ENCODE measurements at places on chromosomes 1 and 21.

DNA sequence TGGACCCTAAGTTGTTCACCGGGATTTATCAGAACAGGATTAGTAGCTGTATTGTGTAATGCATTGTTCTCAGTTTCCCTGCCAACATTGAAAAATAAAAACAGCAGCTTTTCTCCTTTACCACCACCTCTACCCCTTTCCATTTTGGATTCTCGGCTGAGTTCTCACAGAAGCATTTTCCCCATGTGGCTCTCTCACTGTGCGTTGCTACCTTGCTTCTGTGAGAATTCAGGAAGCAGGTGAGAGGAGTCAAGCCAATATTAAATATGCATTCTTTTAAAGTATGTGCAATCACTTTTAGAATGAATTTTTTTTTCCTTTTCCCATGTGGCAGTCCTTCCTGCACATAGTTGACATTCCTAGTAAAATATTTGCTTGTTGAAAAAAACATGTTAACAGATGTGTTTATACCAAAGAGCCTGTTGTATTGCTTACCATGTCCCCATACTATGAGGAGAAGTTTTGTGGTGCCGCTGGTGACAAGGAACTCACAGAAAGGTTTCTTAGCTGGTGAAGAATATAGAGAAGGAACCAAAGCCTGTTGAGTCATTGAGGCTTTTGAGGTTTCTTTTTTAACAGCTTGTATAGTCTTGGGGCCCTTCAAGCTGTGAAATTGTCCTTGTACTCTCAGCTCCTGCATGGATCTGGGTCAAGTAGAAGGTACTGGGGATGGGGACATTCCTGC is 3.9 kb upstream of the OLFML3 start:
- no peak for DNase-seq

DNA sequence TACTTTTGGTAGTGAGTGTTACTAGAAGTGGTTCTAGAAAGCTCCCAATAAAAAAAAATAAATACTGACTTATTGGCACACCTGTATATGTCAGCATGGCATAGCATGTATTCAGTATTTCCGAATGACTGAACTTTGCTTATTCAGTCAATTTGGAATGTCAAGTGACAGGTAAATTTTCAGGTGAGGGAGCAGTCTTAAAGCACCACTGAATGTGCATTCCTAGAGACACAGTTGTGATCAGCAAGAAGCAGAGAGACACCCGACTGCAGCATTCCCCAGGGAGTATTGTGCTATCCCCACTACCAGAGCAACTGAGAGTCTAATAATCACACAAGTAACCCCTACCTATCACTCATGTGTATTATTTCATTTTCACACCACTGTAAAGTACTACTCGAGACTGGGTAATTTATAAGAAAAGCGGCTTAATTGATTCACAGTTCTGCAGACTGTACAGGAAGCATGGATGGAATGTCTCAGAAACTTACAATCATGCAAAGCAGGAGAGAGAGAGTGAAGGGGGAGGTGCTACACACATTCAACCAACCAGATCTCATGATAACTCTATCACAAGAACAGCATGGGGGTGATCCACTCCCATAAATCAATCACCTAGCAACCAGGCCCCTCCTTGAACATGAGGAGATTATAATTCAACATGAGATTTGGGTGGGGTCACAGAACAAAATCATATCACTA is 201.5 kb downstream of the TBX15 start:
- no peak for DNase-seq

GRCh38 chr1:109993885-109994284 is 9.3 kb downstream of the AHCYL1 start:
- DNase-seq = no peak

- DNase-seq = peak; percentile 31
Measured at GRCh38 chr1:51569284-51570062, 47.4 kb upstream of the OSBPL9 start.

- no peak for DNase-seq
Measured at GRCh38 chr1:85609976-85610375, 29.4 kb downstream of the CCN1 start.

DNA sequence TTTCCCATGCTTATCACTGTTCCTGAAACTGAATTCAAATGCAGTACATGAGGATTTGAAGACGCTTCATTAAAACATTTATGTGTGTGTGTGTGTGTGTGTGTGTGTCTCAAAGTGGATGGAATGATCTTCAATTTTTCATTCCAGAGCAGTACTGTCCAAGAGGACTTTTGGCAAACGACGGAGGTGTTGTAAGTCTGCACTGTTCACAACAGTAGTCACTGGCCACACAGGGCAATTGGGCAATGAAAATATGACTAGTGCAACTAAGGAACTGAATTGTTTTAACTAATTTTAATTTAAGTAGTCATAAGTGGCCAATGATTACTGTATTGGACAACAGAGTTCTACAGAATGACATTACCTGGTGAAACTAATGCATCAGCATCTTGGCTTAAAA is 5.0 kb downstream of the TAF5L start:
- no peak for DNase-seq

DNA sequence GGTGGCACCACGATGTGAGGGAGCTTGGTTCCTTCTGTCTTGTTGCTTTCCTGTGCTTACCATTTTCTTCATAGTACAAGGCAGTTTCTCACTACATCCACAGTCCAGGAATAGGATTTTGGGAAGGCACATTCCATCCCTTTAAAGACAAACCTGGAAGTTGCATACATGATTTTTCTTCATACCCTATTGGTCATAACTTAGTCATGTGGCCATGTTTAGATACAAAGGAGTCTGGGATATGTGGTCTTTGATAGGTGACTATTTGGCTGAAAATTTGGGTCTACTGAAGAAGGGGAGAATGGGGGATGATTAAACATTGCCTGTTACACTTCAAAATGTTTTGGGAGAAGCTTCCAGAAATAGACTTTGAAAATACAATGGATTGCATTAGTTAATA is 7.0 kb downstream of the DYRK1A start:
- no peak for DNase-seq

- no peak for DNase-seq
Measured at GRCh38 chr1:31575369-31576140, 760 bp upstream of the TINAGL1 start.
